ENCODE measurements at places on chromosomes 11 and 22. TPM values are rescaled to one million over a fixed set of nuclear protein-coding genes. Genes with fewer than 3 reads are reported as not detected.

GRCh38 chr11:6611092-6611962, 689 bp downstream of the TAF10 start:
- no peak for DNase-seq

The OR51B2 gene
- not detected for total RNA-seq

DNA sequence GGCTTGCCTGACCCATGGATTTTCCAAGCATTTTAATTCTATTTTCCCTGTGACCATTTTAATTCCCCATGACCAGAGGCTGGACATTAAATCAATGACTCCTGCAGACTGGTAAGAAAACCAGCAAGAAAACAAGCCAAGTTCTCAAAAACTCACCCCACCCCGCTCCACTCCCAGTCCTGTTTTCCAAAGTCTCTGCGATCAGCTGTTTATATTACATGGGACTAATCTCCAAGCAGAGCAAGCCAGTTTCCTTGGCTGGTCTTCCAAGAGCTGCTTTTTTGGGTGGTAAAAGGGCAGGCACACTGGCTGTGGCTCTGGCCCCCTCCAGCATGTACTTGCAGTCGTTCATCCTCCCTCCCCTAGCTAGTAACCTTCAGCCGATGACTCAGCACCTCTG, 97.9 kb downstream of the RRAS2 start:
- DNase-seq: no peak

The KCNQ1 gene
- total RNA-seq: 45.4 TPM

DNA sequence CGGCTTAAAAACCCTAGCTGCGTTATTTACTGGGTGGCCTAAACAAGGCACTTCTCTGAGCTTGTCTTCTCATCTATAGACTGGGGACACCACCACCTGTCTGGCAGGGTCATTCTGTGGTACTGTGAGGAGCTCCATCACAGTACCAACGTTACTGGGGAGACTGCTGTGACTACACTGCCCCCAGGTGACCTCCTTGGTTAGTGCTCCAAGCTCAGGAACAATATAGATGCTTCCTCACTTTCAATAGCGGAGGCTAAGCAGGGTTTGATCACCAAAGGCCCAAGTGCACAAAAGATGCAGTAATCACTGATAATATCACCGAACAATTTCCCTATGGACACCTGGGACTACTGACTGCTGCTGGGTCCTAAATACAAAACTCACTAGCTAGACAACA, 18.8 kb downstream of the PRPF19 start:
- no peak for DNase-seq

DNA sequence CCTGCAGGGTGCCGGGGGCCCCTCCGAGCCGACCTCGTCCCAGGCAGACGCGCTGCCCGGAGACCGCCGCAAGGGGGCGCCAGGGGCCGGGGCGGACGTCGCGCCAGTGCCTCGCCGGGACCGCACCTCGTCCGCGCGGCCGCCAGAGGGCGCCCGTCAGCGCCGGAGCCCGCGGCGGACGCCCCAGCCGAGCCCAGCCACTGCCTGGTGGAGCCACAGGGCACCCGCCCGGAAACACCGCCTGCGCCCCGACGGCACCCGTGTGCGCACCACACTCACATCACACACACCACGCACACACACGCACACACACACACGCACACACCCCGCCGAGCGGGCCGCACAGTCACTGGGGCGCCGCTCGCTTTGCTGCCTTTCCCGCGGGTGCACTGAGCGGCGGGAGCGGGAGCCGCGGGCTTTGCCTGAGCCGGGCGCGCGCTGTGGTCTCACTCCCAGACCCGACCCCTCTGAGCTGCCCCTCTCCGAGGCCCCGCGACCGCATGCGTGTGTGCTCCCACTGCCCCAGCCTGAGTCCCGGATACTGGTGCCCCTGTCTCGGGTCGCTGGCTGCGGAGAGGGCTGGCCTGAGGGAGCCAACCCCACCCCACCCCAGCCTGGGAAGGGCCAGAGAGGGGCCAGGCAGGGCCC, 449.3 kb downstream of the OPCML start:
- peak; percentile 67 for DNase-seq

DNA sequence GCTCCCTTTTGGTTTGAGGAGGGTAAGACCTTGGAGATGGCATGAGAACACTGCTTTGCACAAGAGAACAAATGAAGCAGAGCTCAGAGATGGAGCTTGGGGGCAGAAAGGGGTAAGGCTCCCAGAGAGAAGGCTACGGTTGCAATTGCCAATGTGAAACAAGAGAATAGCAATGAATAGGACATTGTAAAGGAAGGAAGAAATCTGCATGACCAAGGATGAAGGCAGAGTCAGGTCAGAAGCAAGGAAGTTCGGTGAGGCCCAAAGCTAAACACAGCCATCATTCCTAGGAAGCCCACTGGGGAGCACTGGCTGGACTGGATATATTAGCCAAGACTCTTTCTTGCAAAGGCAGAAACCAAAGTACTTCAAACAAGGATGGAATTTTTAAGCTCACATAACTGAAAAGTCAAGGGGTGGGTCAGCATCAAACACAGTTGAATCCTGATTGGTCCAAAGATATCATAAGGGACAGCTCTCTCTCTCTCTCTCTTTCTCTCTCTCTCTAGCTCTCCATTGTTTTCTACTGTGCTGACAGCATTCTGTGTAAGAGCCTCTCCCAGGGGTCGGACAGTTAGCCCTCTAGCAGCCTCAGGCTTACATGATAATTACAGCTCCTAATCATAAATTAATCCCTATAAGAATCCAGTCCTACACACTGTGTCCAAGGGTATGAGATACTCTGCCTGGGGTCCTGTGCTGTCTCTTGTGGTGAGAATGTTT, 484.3 kb downstream of the SOX6 start:
- no peak for DNase-seq

DNA sequence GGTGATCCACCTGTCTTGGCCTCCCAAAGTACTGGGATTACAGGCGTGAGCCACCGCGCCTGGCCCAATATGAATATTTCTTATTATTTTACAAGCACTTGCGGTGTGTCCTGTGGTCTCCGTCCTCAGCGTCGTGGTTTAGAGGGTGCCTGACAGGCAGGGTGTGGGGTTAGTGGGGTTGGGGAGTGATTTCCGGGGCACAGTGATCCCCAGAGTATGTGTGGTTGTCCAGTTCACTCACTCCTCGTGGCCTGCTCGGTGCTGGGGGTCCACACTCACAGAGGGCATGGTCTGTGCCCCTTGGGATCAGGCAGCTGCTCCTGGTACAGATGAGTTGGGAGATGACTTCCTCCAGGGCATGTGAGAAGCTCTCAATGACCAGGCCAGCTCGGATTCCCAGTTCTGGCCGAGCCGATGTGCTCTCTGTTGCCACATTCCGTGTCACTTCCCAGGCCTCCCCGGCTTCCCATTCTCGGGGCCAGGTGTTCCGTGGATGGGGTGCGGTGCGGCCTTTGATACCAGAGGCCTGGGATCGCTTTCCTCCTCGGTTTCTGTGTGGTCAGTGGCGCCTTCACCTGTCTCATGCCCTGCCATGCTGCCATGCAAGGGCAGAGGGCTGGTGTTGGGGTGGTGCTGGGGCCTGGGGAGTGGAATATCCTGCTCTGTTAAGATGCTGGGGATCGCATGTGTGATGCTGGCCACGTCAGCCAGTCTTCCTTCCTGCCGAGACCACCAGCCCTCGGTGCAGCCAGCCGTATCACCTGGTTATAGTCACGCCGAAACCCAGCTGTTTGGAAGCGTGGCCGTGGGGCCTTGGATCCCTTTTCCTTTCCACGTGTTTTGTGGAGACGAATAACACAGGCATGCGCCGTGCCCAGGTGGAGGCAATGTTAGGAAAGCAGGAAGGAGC, 39.6 kb downstream of the PARVB start:
- DNase-seq: no peak

DNA sequence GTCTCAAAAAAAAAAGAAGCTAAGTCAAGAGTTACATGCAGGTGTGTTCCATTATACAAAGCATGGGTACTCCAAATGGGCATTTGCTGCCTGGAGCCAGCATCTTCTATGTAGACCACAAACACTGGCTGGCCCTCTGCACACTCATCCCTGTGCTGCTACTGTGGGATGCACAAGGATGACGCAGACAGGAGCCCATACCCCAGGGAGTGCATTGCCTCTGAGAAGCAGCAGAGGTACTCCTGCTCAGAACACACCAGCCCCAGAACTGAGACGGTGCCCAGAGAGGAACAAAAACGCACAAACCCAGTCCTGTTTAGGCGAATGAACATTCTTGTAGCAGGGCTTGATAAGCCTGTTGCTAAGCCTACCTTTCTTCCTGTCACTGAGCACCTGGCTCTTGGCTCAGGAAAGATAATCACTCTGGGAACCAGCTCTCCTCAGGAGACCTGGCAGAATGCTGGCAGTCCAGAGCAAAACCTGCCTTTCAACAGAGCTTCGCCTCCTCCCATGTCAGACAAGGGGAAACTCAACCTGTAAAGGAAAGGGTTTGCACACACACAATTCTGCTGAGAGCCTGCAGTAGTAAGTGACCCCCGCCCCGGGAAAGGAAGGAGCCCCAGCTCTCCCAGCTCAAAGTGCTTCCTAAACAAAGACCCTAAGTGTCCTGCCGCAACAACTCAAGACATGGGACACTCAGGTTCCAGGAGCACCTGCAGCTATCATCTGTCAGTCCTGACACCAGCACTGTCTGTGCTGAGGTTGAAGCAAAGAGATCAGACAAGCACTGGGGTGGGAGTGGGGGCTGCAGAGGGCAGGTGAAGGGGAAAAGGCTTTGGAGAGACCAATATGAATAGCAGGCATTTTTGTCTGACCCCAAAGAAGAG, 145.7 kb downstream of the TENM4 start:
- DNase-seq: no peak

The ANO9 gene
- 62.9 TPM for total RNA-seq

- peak; percentile 9 for DNase-seq
Measured at GRCh38 chr22:19812910-19813309, 41.8 kb downstream of the GNB1L start.

GRCh38 chr22:40748388-40749355, 69.4 kb downstream of the MCHR1 start:
- no peak for DNase-seq

The KRTAP5-11 gene
- not detected for total RNA-seq

- DNase-seq: no peak
Measured at GRCh38 chr11:76798671-76799065, 15.5 kb downstream of the TSKU start.

DNA sequence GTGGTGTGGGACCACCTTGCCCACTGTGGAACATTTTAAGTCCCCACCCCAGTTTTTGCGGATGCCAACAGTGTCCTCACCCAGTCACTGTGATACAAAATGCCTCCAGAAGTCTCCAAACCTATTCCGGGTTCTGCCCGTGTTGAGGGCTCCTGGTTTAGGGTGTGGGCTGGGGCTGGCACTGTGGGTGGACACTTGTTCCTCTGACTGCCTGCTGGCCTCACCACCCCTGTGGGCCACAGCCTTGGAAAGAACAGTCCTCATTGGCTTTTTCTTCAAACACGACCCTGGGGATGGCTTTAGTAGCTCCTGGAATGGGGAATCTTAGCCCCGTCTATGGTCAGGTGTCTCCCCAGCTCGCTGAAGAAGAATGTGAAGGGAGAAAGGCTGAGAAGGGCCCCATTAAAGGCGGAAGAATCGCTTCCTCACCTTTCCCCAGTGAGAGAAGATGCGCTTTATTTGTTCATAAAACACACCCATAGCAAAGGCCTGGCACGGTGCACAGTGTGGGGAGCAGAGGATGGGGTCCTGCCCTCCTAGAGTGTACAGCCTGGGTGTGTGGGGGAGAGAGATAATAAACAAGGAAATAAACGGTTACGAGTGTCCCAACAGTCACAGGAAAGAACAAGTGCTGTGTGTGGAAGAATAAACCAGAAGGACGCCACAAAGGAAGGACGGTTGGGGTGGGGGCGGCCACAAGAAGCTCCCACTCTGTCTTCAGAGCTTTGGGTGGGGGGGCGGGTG, 91.6 kb upstream of the SLC22A12 start:
- DNase-seq: no peak

DNA sequence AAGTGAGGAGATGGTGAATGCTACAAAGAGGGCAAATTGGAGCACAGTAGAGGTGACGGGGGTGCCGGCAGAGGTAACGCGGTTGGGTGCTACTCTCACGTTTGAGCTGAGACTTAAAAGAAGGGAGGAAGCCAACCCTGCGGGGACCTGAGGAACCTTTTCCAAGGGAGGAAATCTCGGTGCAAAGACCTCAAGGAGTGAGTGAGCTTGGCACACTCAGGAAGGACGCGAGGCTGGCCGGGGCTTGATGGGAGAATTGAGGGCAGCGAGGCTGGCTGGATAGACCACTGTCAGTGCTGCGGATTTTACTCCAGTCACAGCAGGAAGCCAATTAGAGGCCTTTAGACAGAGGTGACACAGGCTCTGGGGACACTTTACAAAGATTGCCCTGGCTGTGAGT, 25.0 kb downstream of the TSKU start:
- DNase-seq: no peak

GRCh38 chr22:42214633-42215415, 55.6 kb downstream of the TCF20 start:
- DNase-seq: no peak

DNA sequence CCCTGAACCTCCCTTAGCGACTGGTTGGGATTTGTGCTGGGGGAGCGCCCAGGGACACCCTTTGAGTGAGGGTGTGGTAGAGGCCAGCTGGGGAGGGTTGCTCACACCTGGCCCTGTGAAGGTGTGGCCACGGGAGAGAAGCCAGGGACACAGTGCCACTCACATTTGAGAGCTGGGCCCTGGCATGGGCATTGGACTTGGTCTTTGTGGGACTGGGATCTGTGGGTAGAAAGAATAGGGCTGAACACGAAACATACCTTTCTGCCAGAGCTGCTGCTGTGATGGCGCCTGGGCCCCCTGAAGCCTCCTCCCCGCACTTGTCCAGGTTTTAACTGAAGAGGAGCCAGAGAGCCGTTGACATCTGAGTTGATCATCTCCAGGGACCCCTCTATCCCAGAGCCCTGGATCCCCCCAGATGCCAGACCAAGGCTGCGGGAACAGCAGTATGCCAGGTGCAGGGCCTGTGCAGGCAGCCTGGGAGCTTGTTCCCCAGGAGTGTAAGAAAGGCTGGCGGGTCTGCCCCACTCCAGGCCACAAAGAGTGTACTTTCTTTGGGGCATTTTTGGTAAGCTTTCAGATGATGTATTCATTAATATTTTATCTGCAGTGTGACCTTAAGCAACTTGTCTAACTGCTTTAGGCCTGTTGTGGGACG, 284.1 kb downstream of the TBC1D22A start:
- no peak for DNase-seq

The OR8D1 gene
- not detected for total RNA-seq

- peak; percentile 62 for DNase-seq
Measured at GRCh38 chr11:68406324-68407313, 53.9 kb upstream of the PPP6R3 start.

GRCh38 chr11:18064450-18065054, 18.5 kb upstream of the TPH1 start:
- DNase-seq: no peak

The GRAP2 gene
- 6.7 TPM for total RNA-seq

DNA sequence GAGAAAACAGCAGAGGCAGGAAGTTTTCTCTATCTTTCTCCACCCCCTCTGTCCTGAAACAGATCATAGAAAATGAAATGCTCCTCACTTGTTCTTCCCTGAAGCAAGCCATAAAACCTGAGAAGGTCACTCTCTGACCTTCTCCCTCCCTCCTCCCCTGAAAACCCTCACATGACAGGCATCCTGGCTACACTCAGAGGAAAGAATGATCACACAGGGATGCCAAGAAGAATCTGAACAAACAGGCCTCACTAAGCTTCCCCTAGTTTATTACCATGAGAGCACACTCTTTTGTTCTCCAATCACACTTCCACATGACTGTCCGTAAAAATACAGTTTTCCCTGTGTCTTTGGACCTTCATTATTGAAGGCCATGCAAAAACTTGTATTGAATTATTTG, 300.1 kb downstream of the BUD13 start:
- DNase-seq: no peak

GRCh38 chr11:102446606-102447005, 6.0 kb downstream of the TMEM123 start:
- no peak for DNase-seq

Data from upper lobe of left lung (tissue), 6 donors.